ENCODE measurements at places on chromosomes 6 and 20. TPM values are rescaled to one million over a fixed set of nuclear protein-coding genes. Genes with fewer than 3 reads are reported as not detected.

- no peak for DNase-seq
Measured at GRCh38 chr6:86456821-86457220, 480.5 kb upstream of the HTR1E start.

- no peak for DNase-seq
Measured at GRCh38 chr20:59165891-59166709, 2.5 kb downstream of the ZNF831 start.

The BAG2 gene
- total RNA-seq = 8.0 TPM

The MAFB gene
- total RNA-seq = 6.7 TPM

The THBD gene
- total RNA-seq = 0.34 TPM

The IMPG1 gene
- total RNA-seq = not detected

The CCDC28A gene
- 10.6 TPM for total RNA-seq

- no peak for DNase-seq
Measured at GRCh38 chr20:558117-558516, 14.5 kb upstream of the CSNK2A1 start.

- DNase-seq = no peak
Measured at GRCh38 chr6:42993445-42993844, 9.1 kb downstream of the PPP2R5D start.

The SCRT2 gene
- total RNA-seq = 0.14 TPM

The USP49 gene
- total RNA-seq = 18.4 TPM

DNA sequence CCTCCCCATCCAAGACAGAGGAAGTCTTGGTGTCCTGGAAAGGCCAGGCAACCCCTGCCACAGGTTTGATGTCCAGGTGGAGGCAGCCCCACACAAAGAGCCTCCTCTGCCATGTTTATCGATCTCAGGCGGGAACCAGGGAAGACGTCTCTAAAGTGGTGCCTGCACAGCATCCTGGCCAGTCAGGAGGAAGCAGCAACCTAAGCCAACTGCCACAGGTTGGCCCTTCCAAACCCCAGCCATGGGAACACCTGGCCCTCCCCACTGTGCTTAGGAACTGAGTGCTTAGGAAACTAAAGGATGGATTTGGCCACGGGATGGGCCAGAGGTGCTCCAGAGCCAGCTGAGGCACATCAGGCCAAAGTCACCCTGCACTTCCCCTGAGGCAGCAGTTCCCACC lies 56.9 kb downstream of the CSE1L start:
- DNase-seq = no peak

- DNase-seq = no peak
Measured at GRCh38 chr6:63537201-63537958, 34.9 kb upstream of the LOC128125822 start.

DNA sequence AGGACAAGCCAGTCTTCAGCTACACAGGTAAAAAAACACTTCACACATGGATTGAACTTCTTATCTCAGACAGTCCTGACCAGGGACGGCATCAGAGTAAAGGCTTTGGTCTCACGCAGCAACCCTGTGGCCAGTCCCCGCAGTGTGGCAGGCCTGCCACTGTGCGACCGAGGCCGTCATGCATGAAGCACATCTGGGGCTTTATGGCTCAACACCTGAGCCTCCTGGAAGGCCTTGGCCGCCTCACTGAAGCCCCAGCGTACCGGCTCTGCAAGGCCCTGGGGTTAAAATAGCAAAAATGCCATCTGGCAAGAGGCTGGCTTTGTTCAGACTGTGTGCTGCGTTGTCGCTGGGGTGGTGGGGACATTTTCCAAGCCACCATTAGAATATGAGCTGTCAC lies 32.8 kb downstream of the TBC1D7 start:
- no peak for DNase-seq

The ATP6V1G2 gene
- 2.7 TPM for total RNA-seq

- peak; percentile 78 for DNase-seq
Measured at GRCh38 chr6:170529839-170530469, 23.2 kb downstream of the PSMB1 start.

The NKX2-4 gene
- total RNA-seq = 0.11 TPM

- DNase-seq = no peak
Measured at GRCh38 chr20:33866398-33867100, 55.4 kb downstream of the CHMP4B start.

GRCh38 chr6:135270676-135271536 lies 89.8 kb downstream of the MYB start:
- DNase-seq = peak; percentile 75

- no peak for DNase-seq
Measured at GRCh38 chr6:49902856-49903255, 36.5 kb upstream of the CRISP1 start.

DNA sequence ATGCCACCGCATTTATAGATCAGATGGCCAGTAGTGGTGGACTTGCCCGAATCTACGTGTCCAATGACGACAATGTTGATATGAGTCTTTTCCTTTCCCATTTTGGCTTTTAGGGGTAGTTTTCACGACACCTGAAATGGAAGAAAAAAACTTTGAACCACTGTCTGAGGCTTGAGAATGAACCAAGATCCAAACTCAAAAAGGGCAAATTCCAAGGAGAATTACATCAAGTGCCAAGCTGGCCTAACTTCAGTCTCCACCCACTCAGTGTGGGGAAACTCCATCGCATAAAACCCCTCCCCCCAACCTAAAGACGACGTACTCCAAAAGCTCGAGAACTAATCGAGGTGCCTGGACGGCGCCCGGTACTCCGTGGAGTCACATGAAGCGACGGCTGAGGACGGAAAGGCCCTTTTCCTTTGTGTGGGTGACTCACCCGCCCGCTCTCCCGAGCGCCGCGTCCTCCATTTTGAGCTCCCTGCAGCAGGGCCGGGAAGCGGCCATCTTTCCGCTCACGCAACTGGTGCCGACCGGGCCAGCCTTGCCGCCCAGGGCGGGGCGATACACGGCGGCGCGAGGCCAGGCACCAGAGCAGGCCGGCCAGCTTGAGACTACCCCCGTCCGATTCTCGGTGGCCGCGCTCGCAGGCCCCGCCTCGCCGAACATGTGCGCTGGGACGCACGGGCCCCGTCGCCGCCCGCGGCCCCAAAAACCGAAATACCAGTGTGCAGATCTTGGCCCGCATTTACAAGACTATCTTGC lies 725 bp downstream of the EEF1A1 start:
- peak; percentile 38 for DNase-seq

Measured in WTC11 (cell line).